ENCODE measurements at places on chromosomes 4 and X.

DNA sequence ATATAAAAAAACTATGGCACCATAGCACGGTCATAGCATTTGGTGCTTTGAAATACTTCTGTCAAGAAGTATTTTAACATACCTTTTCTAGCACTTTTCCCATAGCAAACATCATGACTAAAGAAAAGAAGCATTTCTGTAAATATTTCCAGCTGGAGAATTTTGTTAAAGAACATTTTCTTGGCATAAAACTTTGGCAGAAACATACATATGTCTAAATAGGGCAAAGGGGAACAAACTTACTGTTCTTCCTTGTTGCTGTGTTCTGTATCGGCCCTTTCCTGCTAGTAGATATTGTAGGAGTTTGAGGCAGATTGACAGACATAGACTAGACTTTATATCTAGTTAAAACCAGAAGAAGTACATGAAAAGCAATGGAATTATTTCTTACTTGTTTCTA is 2368.5 kb downstream of the PCDH7 start:
- DNase-seq: no peak

GRCh38 chr4:123744664-123745290 is 348.2 kb downstream of the SPRY1 start:
- no peak for DNase-seq

DNA sequence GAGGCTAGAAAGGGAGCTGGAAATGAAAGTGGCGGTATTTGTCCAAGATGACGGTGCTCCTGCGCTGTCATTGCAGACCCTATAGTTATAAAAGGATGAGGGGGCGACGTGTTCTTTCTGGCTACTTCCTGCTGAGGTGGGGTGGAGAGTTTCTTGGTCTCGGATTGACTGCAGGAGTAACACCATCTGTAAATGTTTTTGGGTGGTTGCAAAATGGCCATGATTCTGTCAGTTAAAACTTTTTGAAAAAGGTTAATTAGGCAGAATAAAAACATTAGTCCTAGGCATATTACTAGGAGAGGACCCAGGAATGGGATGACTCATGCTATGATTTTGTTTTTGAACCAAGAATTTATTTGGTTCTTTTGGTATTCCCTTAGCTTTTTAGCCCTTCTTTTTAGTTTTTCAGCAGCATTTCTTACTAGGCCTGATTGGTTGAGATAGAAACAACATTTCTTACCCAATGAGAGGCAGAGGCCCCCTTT is 53.1 kb downstream of the USP11 start:
- DNase-seq: no peak

DNA sequence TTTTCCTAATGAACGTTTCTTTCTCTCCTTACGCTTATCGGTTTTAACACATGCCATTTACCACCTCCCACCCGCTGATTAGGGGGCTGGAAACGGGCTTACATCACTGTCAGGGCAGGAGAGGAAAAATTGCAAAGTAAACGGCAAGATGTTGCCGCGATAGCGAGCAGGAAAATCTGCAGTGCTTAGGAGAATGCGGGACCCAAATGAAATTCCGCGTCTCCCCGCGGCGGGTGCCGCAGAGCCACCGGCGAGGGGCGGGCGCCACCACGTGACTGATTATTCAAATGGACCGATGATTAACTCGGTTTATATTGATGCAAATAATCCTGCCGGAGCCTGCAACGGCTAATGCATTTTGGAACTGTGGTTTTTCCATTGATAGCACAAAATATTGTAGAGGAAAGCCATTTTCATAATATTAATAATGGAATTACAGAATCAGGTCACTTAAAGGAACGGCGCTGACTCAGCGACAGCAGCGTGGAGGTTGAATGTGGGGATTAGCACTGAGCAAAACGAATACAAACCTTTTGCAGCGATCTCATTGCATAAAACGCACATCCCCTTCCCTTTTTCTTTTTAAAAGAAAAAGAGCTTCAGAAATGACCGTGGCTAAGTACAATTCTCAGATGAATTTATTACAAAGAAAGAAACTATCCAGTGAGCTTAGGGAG is 224.2 kb downstream of the STIM2 start:
- no peak for DNase-seq

GRCh38 chr4:23930750-23931488 is 41.1 kb upstream of the PPARGC1A start:
- no peak for DNase-seq

GRCh38 chr4:106080376-106080775 is 185.1 kb downstream of the NPNT start:
- no peak for DNase-seq

Data from RKO (cell line).